NK-92 treated with Interleukin-12 subunit alpha and Interleukin-12 subunit beta, amount 100 ng/mL, for 24 hours (cell line): ENCODE measurements at places on chromosomes 2 and 18.

- no peak for DNase-seq
These were observed 316.5 kb downstream of the EN1 start for GRCh38 chr2:118530976-118531375.

- no peak for DNase-seq
These were observed 118.3 kb upstream of the KLHL14 start for GRCh38 chr18:32891130-32891529.

- DNase-seq = no peak
These were observed 3.8 kb downstream of the HSPE1 start for GRCh38 chr2:197504000-197504399.

- DNase-seq = no peak
These were observed 94.3 kb upstream of the ZNF516 start for GRCh38 chr18:76589316-76589715.

DNA sequence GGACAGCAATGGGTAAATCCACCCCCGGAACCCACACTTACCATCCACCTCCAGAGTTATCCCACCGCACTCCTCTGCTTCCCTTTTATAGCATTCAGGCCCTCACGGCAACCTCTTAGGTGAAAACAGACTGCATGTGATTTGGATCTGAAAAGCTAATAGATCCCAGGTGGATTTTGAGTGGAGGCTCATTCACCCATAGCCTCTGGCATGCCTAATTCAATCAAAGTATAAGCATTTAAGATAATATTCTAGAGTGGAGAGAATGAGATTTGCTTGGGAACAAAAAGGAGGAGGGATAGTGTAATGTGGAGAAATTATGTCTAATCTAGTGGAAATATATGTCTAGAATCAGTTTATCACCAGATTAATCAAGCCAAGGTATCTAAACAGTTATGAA, 17.1 kb downstream of the SLC14A1 start:
- no peak for DNase-seq

- no peak for DNase-seq
These were observed 197.9 kb upstream of the LRRTM4 start for GRCh38 chr2:77720115-77720514.

DNA sequence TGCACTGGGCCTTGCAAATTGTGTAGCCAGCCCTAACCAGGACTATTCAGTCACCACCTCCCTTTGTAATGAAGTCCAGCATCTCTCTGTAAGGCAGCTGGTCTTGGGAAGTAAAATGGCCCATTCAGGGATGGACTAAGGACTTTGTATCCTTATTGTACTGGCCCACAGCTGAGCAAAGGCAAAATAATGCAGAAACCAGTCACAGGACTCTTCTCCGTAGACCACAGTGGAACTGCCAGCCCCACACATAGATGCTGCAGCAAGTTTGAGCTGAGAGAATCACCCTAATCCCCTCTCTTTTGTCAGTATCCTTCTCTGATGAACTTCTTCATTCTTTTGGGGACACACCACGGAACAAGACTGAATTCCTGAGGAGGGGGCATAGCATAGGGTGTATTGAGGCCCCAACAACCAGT, 73.6 kb upstream of the RTN4 start:
- no peak for DNase-seq

- no peak for DNase-seq
These were observed 1.1 kb downstream of the GREB1 start for GRCh38 chr2:11534746-11535484.

- no peak for DNase-seq
These were observed 24.2 kb upstream of the ZDBF2 start for GRCh38 chr2:206250041-206250897.
